ENCODE measurements at places on chromosomes 2 and 18.

DNA sequence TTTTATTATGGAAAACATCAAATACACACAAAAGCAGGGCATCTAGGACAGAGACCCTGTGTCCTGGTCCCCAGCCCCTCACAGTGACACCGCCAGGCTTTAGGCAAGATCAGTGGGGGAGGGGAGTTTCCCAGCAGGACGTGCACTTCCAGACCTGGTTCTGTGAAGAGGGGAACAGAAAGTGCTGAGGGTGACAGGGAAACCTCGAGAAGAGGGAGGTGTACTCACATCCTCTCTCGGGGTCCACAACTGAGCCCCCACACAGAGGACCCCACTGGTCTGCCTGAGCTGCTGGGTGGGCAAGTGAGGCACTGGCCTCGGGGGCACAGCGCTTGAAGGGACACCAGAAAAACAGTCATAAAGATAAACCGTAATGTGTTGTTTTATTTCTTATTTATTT, 4.4 kb upstream of the GPR35 start:
- DNase-seq: no peak

GRCh38 chr2:107215401-107216350, 329.7 kb upstream of the ST6GAL2 start:
- no peak for DNase-seq

DNA sequence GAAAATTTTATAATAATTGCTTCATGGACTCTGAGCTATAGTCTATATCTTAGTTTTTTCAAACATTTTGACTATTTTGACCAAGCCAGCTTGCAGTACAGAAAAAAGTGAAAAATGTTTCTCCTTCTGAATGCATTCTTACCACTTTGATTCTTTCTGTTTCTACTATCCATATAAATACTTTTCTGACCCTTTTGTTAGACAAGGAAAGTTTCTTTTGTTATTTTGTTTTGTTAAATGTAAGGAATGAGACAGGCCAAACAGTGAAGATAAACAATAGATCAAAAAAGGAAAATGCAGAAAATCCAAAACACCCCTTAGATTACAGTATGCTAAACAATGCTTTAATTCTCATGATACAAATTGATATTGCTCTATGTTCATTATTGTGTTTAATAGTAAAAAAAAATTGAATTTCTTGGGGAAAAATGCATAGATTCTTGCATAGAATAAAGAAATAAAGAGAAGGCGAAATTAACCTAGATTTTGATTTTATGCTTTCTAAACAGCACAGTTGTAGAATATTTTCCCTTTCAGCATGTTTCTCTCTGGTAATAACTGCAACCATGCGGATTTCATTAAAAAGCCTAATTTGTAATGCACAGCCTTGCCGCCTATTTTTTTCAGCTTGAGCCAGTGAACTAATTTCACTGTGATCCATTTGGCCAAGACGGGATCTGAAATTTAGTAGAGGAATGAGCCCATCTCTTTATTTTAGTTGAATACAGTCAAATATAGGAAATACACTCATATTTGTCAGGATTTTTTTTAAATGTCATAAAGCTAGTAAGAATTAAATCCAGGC, 976 bp downstream of the TNFAIP6 start:
- no peak for DNase-seq

GRCh38 chr18:10875811-10876210, 273.6 kb downstream of the PIEZO2 start:
- no peak for DNase-seq

DNA sequence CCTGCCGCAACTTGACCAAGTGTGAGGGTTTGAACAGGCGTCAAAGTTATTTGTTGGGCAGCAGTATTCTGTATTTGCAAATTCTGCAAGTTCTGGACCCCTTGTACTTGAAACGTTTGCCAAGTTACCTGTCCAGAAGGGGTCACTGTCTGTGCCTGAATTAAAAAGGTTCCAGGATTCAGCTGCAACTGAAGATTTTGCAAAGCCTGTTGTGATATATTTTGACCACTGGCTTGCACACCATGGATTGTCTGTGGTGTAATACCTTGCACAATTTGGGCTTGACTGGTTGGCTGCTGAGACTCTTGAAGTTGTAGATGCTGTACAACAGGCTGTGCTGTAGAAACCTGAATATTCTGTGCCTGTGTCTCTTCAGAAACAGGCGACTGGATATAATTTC, 10.2 kb downstream of the SP3 start:
- DNase-seq: no peak

GRCh38 chr2:223221139-223221835, 169.3 kb downstream of the KCNE4 start:
- no peak for DNase-seq

DNA sequence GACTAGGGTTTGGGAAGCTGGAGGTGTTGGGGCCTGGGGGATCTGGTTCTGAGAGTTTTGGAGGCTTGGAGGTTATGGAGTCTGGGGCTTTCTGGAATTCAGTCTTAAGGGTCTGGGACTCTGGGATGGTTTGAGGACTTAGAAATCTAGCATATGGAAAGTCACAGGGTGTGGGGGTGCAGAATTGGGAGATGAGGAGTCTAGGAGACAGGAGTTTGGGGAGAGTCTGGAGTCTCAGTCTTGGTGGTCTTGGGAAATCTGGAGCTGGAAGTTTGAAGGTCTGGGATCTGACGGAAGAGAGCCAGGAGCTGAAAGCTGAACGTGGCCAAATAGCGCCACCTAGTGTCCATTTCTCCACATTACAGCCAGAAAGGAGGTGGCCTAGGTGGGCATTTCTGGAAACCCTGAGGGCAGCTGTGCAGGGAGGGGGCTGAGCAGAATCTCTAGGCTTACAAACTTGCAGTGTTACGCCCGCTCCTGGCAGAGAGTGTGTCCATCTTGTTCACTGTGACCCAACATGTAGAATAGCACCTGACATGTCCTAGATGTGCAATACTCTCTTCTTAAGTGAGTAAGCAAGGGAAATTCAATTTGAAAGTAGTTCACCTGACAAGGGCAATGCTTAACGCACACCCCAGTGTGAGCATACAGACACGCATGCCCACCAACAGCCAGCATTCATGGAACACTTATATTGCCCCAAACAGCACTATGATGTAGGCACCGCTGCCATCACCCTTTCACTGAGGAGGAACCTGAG, 204.8 kb downstream of the TFCP2L1 start:
- DNase-seq: no peak

GRCh38 chr2:237196409-237196808, 110.7 kb downstream of the COPS8 start:
- no peak for DNase-seq

DNA sequence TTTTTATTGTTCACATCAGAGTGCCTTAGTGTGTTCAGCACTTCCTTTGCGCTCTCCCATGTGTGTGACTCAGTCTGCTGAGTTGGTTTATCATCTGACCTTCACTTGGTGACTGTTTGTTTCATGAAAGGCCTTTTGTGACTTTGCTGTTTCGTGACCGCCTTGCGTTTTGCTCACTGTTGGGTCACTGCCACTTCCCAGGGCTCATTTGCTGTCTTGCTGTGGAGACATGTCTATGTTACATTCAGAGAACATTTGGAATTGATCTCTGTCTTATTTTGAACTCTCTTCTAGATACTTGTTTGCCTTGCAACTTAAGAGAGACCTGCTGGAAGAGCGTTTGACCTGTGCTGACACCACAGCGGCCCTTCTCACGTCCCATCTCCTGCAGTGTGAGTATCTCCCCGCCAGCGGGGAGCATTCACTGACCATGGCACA, 54.7 kb downstream of the FARP2 start:
- no peak for DNase-seq

GRCh38 chr2:142983174-142983573, 105.7 kb downstream of the KYNU start:
- DNase-seq: no peak

DNA sequence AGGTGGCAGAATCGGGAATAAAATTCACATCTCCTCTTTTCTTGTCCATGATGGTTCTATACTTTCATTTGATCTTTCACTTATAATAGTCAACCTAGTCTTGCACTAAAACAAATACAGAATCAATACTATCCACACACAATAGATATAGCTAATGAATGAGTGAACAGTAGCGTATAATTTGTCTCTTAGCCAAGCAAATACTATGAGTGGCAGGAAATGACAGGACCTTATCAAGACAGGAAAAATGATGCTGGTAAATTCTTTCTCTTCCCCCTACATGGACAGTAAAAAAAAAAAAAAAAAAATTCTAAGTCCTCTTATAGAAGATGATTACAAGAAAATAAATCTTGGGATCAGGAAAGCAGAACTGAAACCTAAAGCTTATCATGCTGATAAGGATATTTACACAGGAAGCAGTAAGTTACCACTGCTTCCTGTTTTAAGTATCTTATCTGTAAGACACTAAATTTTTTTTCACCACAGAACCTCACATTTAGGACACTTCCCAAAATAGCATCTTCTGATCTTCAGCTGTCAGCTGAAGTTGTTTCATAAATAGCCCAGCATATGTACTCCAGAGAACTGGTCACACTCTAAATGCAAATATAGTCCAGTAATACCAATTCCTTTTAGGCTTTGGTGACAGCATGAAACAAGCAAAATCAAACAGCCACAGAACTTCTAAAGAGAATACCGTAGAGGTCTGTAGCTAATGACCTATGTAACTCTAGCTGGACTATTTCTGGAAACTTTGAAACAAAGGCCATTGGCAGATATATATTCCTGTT, 27.0 kb downstream of the IRS1 start:
- DNase-seq: no peak

- DNase-seq: no peak
Observed at GRCh38 chr2:101238930-101239759, 13.5 kb upstream of the CNOT11 start.

DNA sequence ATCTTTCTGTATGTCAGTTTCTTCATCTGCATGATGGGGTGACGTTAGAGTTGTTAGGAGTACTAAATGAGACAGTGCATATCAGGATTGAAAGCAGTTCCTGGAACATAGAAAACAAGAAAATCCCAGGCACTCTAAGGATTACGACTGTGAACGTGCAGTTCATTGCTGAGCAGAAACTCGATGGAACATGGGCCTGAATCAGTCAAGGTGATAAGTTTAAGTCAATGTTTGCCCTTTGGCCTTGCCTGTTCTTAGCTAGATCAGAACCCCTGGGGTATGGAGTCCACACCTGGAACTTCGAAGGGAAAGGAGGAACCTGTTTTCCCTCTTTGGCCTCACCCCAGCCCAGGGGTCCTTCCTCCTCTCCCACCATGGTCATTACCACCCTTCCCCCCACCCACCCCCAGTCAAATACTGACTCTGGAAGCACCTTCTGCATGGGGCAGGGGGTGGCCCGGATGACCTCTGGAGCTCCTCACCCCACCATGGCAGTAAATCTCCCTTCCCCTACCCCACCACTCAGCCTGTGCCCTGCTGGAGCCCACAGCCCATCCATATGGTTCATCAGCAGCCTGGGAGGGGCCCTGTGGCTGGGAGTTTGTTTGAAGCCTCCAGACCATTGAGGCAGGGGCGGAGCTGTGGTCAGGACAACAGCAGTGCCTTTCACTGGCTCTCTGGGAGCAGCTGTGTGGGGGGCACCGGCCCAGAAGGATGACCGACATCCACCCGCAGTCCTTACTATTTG, 164.1 kb downstream of the SMAD7 start:
- no peak for DNase-seq

- no peak for DNase-seq
Observed at GRCh38 chr2:233424154-233424951, 70.1 kb downstream of the DGKD start.

DNA sequence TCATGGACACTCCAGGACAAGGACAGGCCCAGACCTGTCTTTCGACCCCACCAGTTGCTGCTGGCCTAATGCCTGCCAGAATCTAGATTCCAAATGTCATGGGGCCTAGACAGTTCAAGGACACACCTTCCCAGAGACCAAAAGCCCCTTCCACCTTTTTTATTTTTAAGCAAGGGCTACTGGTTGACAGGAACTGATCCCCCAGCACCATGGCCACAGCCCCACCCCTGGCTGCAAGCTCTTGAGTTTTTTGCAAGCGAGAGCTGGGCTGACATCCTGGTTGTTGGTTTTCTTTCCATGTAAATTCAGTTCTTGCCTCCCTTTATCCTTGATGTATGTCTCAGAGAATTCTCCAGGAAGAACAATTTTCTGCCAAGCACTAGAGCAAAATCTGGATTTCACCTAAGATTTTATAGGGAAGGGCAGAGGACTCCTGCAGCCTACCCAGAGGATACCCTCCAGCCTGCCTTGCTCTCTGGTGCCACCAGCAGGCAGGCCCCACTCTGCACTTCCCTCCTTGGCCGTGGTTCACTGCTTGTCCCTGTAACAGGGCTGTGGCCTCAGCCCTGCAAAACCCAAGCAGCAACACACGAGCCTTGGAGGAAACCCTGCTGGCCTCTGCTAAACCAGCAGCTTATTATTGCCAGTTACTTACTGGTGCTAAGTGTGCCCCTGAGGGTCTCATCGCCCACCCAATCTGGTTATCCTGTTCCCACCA, 97.7 kb downstream of the TWIST2 start:
- DNase-seq: no peak

- DNase-seq: no peak
Observed at GRCh38 chr2:170436077-170436943, 258.4 kb downstream of the MYO3B start.

DNA sequence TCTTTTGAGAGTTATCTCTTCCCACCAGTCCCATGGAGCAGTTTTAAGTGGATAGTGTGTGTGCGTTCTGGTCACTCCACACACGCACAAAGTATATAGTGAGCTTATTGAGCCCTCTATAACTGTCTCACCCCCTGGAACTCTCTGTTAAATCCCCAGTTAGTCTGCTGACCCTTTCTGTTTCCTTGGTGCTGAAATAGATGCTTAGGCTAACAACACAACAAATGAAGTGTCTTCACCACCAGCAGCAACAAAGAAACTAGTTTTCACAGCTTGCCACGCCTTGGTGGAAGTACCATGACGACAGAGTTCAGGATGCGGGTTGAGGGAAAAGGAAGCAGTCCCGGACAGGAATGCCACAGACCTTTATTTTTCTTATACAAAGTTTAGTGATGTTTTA, 203.5 kb upstream of the TMEFF2 start:
- DNase-seq: no peak

DNA sequence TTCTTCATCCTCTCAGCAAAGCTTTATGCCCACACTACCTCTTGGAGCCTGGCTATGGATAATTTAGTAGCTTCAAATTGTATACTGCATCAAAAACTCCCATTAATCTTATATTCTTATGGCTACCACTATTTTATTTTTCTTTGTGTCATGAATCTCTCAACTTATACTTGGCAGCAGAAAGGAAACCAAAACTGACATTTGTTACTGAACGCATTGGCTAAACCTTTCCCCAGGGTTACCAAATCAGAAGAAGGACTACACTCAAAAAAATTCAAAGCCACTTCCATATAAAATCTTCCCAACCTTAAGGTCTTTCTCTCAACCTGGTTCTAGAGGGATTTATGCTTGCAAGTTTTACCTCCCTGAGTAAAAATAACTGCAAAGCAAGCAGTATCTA, 97.0 kb upstream of the REG3G start:
- no peak for DNase-seq

DNA sequence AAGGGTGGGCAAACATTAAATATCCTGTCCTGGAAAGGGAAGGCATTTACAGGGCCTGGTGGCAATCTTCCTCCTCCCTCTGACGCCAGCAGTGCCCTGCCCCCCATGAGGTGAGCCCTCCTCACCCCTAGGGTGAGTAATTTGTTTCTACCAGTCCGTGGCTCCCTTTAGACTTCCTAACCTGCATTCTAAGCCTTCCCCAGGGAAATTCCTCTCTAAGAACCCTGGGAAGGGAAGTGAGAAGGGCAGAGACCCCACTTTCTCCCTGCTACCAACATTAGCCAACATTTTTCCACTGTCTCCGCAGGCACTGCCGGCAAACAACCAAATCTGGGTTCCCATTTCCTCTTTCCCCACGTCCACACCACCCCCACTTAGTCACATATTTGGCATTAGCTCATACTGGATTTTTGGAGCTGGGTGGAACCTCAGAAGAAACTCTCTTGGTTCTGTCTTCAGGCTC, 69.3 kb downstream of the NRP2 start:
- DNase-seq: no peak

GRCh38 chr2:100042562-100042961, 99.8 kb downstream of the AFF3 start:
- no peak for DNase-seq
